ENCODE measurements at places on chromosomes 7 and 10.

DNA sequence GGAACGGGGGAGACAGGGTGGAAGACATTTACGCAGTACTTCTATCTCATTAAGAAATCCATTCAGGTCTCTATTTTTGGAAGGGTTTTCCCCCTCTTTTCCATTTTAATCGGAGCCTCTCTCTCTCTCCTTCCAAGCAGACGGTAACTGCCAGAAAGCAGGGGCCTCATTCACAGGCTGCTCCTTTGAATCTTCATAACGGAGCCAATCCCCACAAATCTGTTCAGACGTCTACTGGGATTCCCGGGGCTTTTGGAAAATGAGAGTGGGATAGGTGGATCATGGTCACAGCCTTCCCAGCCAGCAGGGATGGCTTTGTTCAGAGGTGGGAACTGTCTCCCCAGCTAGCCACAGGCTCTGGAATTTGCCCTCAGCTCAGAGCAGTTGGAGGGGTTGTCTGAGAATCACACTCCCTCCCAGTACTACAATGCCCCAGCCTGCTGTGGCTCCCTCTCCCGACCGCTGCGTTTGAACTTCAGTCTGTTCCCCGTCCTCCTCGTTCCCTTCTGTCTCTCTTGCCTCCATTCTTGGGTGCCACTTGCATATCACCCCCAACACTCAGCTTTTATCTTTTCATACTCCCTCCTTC is 413.6 kb downstream of the PLXNA4 start:
- DNase-seq = no peak

- no peak for DNase-seq
Observed at GRCh38 chr10:101901340-101901739, 57.7 kb upstream of the KCNIP2 start.

- no peak for DNase-seq
Observed at GRCh38 chr7:32658467-32658869, 163.2 kb downstream of the AVL9 start.

- no peak for DNase-seq
Observed at GRCh38 chr10:103766751-103767505, 88.4 kb downstream of the SH3PXD2A start.

DNA sequence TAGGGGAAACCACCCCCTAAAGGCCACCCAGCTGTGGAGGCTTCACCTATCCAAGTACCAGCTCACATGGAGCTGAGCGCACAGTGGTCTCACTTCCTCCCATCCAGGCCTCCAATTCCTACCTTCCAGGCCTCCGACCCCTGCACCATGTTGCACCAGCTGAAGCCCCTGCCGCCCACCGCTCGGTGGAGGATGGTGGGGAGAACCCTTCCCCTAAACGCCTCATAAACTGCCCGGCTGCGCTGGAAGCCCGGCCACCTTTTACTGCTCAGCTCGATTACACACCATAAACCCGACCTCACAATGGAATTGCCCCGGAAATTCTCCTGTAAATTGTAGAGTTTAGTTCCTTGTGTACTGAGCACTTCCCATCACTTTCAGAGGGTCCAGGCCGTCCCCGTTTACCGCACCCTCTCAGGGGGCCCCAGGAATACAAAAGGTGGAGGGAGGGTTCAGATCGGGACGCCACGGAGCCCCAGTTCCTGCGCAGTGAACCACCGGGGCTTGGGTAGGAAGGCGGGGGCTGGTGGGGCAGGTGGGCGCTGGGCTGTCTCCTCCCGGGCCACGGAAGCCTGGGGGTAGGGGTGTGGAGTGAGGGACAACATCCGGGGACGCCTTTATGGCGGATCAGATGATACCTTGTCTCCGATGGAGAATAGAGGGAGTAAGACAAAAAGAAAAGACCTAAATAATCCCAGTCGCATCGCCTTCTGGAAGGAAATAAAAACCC is 1.4 kb upstream of the HOXA7 start:
- no peak for DNase-seq

DNA sequence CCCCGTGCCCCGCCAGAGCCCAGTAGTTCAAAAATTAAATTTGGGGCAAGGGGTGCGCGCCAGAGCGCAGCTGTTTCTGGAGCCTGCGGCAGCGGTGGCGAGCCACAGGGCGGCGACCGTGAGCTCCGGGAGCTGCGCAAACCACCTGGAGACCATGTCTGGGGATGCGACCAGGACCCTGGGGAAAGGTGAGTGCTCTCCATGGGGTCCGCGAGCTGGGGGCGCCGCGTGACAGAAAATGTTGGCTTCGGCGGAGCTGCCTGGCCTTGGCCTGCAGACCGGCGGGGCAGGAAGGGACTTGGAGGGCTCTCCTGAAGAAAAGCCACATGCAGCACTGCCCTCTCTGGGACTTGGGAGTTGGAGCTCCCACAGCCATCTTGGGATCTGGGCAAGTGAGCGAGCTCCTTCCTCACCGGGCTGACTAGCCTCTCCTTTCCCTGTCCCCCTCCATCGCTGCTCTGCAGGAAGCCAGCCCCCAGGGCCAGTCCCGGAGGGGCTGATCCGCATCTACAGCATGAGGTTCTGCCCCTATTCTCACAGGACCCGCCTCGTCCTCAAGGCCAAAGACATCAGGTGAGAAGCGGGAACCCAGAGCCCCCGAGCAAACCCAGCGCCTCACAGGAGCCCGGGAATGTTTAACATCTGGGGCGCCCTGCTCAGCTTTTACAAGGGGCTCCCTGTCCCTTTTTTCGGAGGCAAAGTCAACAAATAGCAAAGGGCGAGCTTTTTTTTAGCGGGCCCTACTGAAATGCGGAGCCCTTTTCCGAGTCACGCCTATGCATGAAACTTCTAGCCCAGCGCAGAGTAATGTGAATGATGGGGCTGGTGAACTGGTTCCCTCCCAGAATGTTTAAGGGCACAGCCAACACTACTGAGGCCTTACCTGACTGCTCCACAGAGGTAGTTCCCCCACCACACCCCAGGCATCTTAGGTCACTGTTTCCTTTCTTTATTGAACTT is 6.1 kb downstream of the GSTO2 start:
- peak; percentile 48 for DNase-seq

- DNase-seq = no peak
Observed at GRCh38 chr10:5565671-5566581, 41.2 kb downstream of the CALML3 start.

DNA sequence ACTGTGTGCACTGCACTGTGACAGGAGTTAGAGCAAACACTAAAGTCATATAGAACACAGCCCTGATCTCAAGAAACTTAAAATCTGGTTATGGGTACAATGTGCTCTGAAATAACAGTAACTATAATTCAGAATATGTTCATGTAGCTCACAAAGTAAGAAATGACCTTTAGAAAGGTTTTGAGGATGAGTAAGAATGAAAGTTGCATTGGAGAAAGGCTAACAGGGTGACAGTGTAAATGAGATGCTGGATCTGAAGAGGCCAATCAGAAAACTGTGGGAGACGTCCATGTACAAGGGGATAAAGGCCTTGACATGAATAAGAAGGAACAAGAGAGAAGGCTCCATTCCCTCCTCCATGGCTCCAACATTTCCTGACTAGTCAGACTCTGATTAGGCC is 124.7 kb downstream of the GRM3 start:
- DNase-seq = no peak

DNA sequence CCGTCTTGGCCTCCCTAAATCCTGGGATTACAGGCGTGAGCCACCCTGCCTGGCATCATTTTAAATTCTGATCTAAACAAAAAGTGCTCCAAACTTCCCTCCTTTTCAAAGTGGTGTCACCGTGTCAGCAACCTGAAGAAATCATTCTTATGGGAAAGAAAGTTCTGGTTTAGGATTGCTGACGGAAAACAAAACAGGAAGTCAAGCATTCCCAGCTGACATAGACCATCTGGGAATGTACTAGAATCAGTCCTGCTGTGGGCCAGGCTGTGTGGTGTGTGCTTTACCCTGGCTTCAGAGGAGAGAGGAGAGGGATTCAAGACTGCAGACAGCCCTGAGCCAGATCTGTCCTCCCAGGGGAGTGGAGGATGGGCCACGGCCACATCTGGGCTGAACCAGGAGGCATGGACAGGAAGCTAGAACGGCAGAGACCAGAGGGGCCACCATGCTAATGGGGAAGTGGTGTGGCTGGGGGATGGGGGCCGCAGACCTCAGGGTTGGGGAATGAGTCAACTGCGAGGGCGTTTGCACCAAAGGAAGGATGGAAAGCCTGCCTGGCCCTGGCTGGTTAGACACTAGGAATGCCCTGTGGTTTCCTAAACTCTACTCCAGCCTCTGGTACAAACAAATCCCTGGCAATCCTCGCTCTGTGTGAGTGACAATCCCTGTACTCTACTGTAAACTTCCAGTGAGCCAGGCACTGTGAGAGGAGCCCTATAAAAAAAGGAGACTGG is 16.7 kb upstream of the CLIP2 start:
- no peak for DNase-seq

DNA sequence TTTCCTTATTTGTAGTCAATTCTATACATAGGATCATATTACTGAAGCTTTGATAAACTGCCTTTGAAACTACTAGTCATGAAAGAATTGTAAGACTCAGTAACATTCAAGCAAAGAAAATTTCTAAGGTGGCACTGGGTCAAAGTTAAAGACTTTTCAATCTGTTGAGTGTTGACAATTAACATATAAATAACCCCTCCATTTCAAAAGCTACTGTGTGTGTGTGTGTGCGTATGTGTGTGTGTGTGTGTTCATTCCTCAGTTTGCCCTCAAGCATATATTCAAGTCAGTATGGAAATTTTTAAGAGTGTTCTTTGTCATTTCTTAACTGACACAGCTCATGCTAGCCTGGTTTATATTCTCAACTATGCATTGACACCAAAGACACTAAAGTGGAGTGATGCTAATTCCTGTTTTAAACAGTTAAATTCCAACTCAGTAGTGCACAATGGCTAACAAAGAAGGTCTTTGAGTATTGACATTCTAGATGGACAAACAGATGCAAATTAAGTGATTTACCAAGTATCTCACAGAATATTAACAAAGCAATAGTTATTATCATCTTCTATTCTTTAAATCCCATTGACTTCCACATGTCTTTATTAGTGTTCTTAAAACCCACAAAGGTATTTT is 314.8 kb upstream of the GRM3 start:
- DNase-seq = no peak

- no peak for DNase-seq
Observed at GRCh38 chr10:74926791-74927585, 100.6 kb downstream of the KAT6B start.

DNA sequence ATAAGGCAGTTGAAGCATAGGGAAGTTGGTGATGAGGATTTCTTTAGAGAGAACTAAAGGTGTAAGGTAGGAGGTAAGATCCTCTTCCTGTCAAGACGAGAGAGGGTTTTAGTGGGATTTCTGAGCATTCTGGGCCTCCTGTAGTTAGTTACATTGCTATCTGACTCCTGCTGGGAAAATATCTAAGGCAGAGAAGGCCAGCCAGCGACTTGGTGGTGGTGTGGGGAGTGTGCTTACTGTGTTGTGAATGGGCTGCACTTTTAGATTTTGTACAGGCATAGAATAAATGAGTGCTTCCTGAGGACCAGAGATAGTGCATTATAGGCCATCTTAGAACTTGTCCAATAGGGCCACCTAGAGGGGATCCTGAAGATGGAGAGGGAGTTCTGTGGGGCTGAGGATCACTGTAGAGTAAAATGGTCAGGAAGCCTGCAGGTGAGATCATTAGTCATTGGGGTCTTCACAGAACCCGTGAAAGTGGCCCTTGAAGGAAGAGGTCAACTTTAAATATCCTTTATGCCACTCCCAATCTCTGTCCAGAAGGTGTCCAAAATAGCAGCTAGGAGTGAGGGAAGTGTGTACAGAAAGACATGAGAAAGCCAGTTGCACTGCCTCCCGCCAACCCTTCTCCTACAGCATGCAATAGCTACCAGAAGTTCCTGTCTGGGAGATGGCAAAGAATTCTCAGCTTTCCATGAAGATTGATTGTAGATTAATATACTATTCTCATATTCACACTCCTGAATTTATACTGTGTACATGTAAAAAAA is 266.6 kb downstream of the POLR1F start:
- DNase-seq = peak; percentile 63

DNA sequence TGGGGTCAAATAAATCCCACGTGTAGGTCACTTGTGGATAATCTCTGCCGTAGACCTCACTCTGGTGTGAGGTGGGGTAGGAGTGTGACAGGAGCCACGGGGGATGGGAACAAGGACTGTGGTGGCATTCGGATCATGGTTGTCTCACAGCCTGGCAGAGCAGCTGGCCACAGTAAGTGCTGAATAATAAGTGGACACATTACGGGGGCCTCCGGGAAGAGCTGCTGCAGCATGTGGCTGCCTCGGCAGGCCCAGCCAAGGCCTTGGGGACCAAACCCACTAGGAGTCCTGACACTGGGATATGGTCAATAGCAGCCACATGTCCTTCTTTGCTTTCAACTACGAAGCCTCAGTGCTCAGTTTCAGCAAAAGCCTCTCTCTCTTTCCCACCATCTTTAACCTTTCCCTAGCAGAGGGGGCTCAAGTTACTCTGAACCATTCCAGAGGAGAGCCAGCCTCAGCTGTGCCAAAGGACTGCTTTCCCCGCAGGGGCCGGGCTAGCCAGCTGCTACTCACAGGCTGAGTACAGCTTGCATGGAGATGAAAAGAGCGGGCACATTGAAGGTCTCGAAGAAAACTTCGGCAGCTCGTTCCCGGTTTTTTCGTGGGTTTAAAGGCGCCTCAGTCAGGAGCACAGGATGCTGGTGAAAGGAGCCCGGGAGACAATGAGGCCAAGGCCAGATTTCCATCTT is 17.3 kb downstream of the ACTR1A start:
- no peak for DNase-seq

DNA sequence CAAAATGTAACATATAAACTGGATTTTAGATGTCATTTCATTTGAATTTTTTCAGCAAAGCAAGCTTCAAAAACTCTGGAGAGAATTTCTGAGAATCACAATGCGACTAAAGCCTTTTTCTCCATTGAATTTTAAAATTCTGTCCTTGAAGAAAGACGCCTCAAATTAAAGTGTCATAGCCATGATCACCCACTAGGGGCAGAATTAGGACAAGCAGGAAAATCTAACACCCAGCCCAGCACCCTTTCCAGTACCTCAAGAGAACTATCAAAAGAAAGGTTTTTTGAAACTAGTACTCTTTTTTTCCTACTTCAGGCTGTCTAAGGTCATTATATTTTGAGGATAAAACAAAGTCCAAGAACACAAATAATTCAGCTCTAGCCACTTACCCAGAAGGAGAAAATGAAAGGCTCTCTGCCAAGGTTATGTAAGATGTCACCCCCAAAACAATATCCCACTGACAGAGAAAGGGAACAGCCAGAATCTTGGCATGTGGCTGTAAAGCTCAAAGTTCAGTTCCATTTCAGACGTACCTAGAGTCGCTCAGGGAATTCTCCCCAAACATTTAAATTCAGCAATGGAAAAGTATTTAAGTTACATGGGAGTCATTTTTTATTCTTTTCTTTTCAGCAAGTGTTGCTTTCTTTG is 299.4 kb downstream of the SNX13 start:
- peak; percentile 59 for DNase-seq

DNA sequence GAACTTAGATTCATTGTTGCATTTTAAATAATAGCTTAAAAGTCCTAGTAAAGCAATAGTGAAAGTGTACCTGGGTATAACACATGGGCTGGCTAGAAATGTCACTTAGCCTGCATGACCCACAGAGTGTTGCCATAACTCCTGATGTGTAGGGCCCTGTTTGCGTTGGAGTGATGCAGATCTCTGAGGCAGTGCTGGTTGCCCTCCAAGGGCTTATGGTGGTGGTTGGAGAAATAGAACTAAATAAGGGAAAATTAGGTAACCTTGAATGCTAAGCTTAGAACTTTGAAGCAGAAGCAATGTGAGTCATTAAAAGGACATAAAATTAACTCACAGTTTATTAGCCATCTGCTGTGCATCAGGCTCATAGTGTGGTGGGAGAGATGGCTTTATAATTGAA is 105.7 kb downstream of the CCNY start:
- DNase-seq = no peak
